ENCODE measurements at places on chromosomes 2 and 18.
A peak's percentile ranks its signal among the peaks of the same experiment; 100 is the strongest.

DNA sequence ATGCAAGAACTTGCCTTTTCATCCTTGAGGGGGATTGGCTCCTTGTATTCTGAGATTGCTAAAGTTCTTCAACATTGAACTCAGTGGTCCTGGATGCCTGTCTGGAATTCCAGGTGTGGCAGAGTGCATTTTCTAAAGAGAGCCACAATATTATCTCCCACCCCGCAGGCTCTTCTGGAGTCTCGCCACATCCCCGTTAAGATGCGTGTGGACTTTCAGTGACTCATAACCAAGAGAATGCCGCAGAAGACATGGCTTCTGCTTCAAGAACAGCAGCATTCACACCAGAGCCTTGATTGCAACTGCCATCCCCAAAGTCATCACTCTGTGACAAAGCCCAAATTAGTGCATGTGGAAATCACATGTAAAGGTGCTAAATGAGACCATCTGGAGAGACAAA is 142.7 kb downstream of the CDH20 start:
- ATAC-seq = no peak

GRCh38 chr2:240626531-240627300 is 1.4 kb downstream of the GPR35 start:
- peak; percentile 61 for ATAC-seq

DNA sequence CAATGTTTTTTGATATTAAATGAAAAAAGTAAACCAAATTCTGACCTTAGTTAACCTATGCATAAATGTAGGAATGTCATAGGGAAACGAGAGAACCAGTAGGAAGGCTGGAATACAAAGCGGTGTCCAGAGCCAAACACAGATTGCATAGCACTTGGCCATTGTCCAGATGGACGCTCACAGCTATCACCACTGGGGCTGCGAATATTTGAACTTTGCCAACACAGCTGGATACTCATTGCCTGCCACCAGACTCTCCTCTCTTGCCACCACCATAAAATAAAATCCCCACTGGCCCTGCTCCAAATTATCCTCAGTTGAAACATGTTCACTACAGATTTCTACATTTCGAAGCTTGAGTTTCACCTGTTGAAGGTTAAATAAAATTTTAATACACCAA is 159.3 kb upstream of the GULP1 start:
- ATAC-seq = no peak

DNA sequence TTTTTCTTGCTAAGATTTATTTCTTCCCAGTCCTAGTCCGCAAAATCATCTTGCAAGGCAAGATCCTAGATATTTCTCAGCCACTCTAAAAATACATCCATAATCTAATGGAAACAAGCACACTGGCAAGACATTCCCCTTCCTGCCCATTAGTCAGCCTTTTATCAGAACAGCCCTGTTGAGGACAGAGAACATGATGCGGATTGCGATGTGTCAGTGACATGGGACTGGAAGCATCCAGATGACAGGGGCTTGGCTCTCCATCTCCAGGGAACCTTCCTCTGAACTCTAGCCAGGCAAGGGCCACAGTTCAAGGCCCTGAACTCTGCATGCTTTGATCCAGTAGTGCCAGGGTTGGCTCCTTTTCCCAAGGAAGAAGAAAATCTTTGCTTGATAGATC is 70.0 kb downstream of the VSNL1 start:
- ATAC-seq = no peak

GRCh38 chr2:150674283-150674682 is 186.8 kb upstream of the RND3 start:
- ATAC-seq = no peak

DNA sequence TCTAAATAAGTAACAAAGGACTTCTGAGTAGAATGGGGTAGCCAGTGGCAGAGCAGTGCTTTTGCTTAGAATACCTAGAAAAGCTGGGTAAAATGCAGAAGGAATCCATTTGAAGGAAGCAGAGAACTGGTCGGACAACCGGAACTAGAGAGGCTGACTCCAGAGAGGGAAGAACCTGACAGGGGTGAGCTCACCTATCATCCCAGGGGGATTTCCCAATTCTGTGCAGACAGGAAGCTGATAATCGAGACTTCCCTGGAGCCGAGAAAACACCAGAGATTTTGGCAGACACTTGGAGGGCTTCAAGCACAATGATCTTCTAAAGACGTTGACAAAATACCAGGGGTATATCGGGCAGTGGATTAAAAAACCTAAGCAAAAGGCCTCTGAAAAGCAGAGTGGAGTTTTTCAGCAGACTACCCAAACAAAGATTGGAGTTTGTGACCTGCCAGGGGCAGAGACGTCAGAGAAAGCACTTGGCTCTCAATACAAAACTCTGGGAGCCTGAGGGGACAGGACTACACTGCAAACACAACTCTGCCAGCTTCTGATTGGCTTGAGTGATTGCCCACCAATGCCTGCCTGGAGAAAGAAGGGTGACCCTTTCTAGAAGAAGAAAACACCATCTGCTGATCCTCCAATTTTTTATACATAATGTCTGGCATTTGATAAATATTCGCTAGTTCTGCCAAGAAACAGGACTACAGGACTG is 67.5 kb upstream of the TTN start:
- ATAC-seq = no peak

GRCh38 chr18:34773378-34773777 is 63.3 kb downstream of the DTNA start:
- ATAC-seq = no peak

DNA sequence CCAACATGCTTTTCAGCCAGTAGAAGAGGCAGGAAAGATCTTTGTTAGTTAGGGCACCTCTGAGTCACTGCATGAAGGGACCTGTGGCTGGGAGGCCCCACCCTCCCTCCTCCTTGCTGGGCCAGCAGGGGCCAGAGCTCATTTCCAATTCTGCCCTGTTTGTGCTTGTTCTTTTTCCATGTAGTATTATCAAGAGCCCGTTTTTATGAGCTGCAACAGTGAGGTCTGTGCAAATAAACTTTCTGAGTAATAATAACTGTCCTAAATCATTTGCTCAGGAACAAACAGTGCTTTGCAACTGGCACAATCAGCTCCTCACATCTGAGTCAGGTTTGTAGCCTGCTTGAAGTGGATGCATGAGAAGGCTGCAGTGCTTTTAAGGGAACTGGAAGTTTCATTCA is 128.0 kb downstream of the ARL4C start:
- no peak for ATAC-seq

- no peak for ATAC-seq
Measured at GRCh38 chr2:97871096-97871780, 124.5 kb downstream of the TMEM131 start.

GRCh38 chr2:222424729-222425671 is 657 bp downstream of the SGPP2 start:
- peak; percentile 52 for ATAC-seq

- no peak for ATAC-seq
Measured at GRCh38 chr2:194867328-194867727, 789.7 kb upstream of the SLC39A10 start.

DNA sequence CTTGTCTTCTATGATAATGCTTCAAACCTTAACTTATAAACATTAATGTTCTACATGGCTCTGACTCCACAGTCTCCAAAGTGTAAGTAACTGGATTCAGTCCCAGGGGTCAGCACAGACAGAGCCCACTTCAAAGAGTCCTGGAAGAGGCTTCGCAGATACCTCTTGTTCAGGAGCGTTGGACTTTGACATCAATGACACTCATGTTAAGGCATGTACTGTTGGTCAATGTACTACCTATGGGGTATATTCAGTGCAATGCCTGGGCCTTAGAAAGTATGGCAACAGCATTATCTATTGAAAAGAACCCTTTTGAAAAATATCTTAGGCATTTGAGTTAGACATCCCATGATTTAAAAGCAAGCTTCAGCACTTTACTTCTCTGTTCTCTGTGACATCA is 143.1 kb downstream of the GRB14 start:
- peak; percentile 20 for ATAC-seq

DNA sequence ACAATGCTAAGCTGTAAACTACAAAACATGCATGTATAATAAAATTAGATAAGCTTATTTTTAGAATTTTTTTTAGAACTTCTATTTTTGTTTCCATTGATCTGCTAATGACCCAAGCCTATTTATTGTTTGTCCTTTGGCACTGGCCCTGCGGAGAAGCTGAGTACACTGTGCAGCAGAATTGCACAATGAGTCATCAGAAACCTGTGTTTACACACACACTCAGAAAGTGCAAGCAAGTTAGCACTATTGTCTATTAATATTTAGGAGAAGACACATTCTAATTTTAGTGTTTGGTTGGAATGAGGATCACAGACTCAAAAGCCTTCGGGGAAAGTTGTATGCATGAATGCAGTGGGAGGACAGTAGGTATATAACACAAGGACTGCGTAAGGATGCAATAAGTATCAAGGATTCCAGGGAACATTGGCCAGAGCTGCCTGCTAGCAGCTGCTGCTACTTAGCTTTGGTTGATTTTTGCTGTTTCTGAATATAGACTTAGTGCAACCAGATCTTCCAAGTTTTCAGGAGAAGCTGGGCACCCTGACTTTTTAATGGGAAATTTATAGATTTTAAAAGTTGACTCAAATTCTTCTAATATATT is 128.2 kb downstream of the KCNH7 start:
- ATAC-seq = no peak
